Cortex of kidney (tissue), 1 donor: ENCODE measurements at places on chromosomes 5 and 9.

DNA sequence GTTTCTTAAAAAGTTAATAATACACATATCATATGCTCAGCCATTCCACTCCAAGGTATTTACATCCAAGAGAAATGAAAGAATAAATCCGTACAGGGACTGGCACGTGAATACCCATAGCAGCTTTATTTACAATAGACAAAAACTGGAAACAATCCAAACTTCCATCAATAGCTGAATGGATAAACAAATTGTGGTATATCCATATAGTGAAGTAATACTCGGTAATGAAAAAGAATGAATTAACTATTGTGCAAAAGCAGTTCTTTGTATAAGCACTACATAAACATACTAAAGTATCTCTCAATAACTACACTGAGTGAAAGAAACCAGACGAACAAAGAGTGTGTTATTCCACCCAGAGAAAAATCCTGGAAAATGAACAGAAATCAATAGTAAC lies 17.6 kb downstream of the COL23A1 start:
- DNase-seq, result no peak

GRCh38 chr5:23627976-23628375 lies 120.6 kb downstream of the PRDM9 start:
- no peak for DNase-seq

- DNase-seq, result no peak
These were observed 160.0 kb downstream of the TMEM161B start for GRCh38 chr5:88108490-88109279.

- no peak for DNase-seq
These were observed 159.0 kb downstream of the PJA2 start for GRCh38 chr5:109250533-109251329.
